Stimulated activated CD8-positive, alpha-beta memory T cell treated with anti-CD3 and anti-CD28 coated beads, Interleukin-4, amount 100 ng/mL, for 1 hour (primary cell): ENCODE measurements at places on chromosomes 6 and 20.

DNA sequence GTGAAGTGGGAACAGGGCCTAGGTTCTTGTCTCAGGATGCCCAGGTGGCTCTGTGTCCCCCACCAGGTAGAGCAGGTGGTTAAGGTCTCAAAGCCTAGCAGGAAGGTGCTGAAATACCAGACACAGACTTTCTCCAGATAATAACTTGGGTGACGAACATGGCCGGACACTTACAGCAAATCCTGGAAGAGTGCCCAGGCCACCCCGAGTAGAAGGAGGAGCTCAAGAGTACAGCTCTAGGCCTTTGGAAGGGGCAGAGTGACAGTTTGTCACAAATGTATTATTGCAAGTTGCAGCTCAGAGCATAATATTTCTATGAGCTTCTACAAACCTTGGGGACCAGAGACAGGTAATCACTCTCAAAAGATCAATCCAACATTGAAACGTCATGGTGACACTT lies 251.6 kb upstream of the SOX4 start:
- DNase-seq = no peak

DNA sequence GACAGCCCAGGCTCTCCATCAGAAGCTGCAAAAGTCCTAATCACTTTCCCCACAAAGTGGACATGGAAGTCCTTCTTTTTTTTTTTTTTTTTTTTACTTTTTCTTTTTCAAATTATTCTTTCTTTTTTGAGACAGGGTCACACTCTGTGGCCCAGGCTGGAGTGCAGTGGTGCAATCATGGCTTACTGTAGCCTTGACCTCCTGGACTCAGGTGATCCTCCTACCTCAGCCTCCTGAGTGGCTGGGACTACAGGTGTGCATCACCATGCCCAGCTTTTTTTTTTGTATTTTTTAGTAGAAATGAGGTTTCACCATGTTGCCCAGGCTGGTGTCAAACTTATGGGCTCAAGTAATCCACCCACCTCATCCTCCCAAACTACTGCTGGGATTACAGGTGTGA lies 29.0 kb upstream of the AKIRIN2 start:
- no peak for DNase-seq

DNA sequence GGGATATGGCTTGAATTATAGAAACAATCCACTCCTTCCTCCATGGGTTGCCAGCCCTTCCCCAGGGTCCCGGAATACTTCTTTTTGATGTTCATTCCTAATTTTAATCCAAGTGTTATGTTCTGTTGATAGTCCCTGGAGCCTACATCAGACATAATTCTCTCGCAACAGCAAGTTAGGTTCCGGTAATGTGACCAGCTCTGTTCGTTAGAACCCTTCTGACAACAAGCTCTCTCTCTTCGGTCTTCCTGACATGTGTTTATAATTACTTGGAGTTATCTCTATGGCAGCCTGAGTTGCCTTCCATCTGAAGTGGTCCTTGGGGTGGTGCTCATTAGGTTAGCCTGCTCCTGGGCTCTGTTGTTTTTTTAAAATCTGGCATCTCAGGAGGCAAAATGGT lies 506.9 kb upstream of the JARID2 start:
- DNase-seq = no peak

DNA sequence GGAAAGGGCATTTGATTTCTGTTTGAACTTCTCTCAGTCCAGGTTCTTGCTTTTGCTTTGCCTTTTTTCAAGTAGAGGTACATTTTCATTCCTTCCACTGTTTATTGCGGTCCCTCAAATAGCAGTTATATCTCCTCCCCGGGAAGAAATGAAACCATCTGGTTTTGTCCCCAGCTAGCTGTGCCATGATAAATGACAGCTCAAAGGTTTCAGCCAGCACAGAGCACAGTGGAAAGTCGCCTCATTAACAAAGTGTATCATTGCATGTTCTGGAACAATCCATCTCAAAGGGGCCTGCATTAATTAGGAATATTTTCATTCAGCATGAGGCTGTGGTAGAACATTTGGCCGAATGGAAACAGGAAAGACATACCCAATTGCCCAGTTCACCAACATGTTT lies 146.0 kb downstream of the EDN3 start:
- no peak for DNase-seq

DNA sequence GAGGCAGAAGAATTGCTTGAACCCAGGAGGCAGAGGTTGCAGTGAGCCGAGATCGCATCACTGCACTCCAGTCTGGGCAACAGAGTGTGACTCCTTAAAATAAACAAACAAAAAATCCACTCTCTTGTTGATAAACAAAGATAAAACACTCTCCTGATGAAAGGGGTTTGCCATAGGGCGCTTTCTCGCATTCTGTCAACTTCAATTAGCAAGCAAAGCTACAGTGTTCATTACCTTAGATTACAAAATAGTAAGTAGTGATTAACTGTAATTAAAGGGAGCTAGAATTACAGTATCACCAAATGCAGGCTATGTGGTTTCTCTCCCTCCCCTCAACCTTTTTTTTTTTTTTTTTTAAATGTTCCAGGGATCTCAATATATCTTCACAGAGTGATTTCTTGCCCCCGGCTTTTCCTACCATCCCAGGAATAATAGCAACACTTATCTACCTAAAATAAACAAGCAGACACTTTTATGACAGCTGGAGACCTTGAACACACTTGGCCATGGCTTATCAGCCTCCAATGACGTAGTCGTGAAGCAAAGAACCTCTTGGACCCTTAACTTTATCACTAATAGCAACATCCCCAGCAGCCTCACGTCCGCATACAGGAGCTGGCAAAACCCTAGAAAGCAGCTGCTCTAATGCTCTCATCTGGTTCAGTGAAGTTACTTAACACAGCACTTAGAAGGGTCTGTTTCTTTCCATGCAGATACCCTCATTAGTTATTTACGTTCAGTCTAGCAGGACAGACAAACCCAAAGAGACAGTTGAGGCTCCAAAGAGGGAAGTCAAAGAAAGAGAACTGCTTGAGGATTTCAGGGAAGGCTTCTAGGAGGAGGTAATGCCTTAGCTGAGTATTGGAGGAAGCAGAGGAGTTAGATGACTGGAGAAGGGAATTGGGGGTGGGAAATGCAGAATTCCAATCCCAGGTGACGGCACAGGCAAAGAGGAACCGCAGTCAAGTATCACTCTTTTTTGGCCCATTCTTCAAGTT lies 37.9 kb upstream of the NEDD9 start:
- DNase-seq = no peak

DNA sequence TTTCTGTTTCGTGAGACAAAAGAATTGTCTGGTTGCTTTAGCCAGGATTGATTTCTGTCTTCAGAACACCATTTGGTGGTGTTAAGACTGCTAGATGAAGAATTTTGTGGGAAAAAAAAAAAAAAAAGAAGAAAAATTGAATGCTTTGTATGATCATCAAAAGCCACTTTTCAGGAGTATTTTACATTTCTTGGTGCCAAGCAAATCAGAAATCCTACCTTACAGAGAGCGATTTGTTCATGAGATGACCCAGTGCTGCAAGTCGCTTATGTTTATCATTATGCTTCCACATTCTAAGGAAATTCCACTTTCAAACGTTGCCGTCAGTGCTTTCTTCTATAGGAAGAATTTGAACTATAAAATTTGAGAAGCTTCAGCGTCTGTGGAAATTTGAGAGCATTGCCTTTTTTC lies 228.7 kb downstream of the BCKDHB start:
- DNase-seq = no peak

- no peak for DNase-seq
Observed at GRCh38 chr6:51396583-51396982, 577.9 kb downstream of the TFAP2B start.

DNA sequence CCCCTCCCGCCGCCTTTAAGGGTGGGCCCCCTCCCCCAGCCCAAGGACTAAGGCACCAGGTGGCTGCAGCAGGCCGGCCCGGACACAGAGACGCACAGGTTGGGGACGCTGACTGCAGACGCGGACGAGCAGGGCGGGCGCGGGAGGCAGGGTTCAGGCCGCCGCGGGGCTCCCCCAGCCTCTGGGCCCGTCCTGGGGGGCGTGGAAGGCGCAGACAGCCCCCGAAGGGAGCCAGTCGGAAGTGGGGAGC lies 9.3 kb downstream of the DUSP15 start:
- DNase-seq = no peak

DNA sequence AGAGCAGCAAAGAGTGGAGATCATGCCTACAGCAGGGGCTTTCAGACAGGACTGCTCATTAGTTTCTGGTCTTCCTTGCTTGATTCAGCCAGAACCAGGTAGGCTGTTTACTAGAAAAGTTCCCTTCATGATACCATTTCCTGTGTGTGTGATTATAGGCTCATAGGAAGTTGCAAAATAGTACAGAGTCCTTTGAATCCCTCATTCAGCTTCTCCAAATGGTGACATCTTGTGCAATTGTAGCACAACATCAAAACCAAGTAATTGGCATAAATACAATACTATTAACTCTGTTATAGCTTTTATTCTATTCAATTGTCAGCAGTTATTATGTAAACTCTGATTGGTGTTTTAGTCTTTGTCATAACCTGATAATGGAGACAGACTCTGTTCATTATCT lies 347.3 kb upstream of the CDH4 start:
- no peak for DNase-seq

DNA sequence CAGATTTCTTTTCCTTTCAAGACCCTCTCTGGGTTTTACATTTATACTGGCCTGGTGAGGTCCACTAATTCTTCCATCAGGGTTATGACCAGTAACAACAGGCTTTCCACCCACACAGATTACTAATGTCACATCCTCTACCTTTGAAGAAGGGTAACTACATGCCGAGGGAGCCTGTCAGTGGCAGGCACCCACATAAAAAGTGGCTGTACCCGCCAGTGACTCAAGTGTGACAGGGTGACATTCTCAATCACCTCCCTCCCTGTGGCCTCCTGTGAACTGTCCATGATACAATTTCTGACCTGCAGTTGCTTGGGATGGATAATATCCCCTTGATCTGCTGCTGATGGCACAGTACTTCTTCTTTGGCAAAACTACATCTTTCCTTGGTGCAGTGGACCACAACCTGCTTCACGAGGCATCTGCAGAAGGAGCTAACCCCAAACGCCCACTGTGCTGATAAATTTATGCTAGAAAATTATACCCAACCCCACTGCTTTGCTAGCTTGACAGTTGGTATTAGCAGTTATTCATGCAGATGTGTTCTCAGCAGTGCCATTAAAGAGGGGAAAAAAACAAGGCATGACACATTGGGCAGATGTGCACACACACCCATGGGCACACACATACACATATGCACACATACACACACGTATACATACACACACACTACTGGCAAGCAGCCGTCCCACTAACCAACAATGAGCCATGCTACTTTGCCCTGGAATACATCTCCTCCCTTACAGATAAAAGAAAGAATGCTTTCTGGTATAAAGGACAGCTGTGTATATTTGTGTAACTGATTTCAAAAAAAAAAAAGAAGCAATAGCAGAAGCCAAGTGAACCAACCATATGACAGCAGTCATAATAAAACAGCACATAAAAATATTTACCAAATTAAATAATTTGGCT lies 20.8 kb downstream of the GFOD1 start:
- DNase-seq = no peak

GRCh38 chr20:52619671-52620070 lies 352.5 kb upstream of the TSHZ2 start:
- DNase-seq = no peak

GRCh38 chr6:30828027-30828962 lies 56.0 kb upstream of the DDR1 start:
- DNase-seq = peak; percentile 60

GRCh38 chr6:167121335-167121841 lies 1.5 kb upstream of the CCR6 start:
- no peak for DNase-seq

- DNase-seq = no peak
Observed at GRCh38 chr6:126821706-126822105, 296.8 kb upstream of the RSPO3 start.

GRCh38 chr20:4344670-4345069 lies 329.3 kb upstream of the RNF24 start:
- DNase-seq = no peak

DNA sequence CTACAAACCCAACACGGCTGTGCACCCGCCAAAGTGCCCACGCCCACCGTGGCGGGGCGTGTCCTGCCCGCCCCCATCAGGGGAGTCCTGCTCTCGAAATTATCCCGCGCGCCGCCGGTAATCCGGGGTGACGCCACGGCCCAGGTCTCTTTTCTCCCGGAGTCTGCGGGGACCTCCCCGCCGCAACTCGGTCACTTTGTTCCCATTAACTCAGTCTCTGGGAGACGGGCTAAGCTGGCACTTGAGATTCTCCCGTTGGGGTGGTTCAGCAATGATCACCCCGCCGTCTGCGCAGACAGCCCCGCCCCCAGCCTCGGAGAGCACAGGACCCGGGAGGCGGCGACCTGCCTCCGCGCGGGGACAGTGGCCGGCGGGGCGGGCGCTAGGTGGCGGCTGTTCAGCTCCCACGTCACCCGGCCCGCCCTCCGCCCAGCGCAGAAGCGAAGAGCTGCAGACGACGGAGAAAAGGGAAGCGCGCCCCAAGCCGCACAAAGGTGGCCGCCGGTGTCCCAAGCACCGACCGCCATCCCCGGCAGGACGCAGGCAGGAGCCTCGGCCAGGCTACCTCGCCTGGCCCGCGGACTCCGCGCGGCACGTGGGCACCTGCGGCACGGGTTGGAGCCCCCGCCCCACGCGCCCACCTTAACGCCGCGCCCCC lies 31.5 kb downstream of the SF3B5 start:
- peak; percentile 83 for DNase-seq

GRCh38 chr6:25629198-25629576 lies 22.8 kb upstream of the SCGN start:
- DNase-seq = no peak

DNA sequence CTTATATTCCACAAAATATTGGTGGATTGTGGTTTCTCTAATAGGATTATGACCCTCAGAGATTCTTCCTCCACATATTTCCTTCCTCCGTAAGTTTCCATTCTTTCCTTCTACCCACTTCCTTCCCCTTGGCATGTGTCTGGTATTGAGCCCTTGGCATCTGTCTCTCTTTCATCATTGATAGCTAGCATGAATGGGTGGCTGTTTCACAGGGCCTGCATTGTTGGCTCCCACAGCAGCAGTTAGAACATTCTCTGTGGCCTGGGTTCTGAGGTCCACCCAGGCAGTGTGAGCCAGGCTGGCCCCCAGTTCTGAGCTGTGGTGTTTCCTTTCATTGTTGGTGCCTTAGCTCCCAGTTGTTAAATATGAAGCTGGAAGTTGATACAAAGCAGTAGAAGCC lies 125.3 kb downstream of the ANKS1A start:
- no peak for DNase-seq

- no peak for DNase-seq
Observed at GRCh38 chr6:21393441-21394165, 199.9 kb upstream of the SOX4 start.

GRCh38 chr6:16764188-16764950 lies 3.1 kb upstream of the ATXN1 start:
- no peak for DNase-seq

DNA sequence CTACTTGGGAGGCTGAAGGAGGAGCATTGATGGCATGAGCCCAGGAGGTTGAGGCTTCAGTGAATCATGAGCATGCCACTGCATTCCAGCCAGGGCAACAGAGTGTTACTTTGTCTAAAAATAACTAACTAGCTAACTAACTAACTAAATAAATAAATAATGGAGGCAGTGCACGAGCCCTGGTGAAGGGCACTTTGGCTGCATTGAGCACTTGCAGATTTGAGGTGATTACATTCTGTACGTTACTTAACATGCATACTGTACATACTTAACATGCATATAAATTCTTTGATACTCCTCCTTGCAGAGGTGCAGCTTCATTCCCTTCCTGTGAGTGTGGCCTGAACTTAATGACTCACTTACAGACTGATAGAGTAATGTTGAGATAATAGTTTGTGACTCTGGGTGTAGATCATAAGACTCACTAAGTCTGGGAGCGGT lies 10.7 kb downstream of the HLA-A start:
- DNase-seq = no peak
